Ovary (tissue), 10 donors: ENCODE measurements at places on chromosomes 16 and 17.

- peak overlapping the region; percentile 55 for H3K4me3 ChIP-seq
- H3K27me3 ChIP-seq = no peaks in the 10 kb centered on the region
- peak overlapping the region; percentile 78 for H3K27ac ChIP-seq
- DNase-seq = no peak
- H3K4me1 ChIP-seq = peaks cover 12% of the 10 kb centered on the region
Observed at GRCh38 chr17:81665205-81666091, 957 bp downstream of the OXLD1 start.

DNA sequence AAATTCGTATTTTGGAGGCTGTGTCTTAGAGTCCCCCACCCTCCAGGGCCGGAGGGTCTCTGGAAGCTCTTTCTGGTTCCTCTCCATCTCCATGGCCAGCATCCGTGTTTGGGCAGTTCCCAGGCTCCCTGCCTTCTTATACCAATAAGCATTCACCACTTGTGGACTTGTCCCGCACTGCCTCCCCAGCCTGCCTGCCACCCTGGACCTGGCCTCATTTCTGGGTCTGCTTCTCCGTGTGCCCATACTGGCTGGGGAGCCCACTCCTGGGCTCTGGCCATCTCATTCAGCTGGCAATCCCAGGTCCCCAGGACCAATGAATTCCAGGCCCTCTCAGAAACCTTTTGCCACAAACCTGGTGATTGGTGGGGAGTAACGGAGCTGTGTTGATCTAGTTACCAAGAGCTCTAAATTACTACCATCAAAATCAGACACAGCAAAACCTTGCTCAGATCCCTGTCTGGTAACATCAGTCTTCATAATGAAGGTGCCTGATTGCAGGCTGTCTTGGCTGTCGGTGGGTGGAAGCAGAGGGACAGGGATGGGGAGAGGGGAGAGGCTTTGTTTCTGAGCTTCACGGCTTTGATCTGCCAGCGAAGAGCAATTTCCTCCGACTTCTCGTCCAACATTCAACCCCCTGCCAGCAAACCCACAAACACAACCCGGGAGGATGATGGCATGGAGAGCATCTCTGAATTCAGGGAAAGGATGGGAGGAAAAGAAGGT is 27.7 kb upstream of the CRHR1 start:
- no peak overlapping the region for H3K4me3 ChIP-seq
- no peak for DNase-seq
- no peaks in the 10 kb centered on the region for H3K27me3 ChIP-seq

DNA sequence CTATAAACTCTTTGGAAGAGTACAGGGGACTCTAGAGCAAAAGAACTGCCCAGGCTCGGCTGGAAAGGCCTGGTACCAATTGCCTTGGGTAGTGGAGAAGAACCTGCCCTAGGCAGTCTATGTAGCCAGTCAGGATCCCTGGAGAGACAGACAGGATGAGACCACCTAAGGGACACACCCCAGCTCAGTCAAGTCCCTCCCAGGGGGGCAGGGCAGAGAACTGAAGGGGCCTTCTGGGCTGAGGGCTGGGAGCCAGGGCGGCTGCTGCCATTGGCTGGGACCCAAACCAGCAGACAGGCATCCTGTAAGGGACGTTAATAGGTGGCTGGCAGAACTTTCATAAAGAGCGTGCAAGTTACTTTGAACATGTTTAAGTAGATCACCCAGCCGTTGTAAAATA is 12.8 kb upstream of the SLC38A8 start:
- H3K27me3 ChIP-seq = no peaks in the 10 kb centered on the region
- no peak overlapping the region for H3K4me3 ChIP-seq
- H3K36me3 ChIP-seq = no peaks in the 10 kb centered on the region
- H3K4me1 ChIP-seq = no peaks in the 10 kb centered on the region
- H3K27ac ChIP-seq = no peak overlapping the region

DNA sequence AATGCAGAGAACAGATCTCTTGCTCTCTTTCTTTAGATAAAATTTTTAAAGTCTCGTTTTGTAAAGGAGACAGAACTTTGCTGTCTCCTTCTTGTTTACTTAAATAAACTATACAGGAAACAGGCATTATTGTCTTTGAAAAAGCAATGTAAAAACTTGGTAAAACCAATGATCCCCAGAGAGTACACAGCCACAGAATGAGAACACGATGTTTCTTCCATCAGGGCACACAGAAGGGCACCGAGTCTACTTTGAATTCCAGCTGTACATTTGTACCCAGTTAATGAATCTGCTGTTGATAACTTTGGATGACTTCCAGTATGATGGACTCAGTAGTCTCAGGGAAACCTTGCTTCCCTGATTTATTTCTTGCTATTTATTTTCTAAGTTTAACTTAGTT is 8.1 kb upstream of the TMEM100 start:
- peaks cover 6% of the 10 kb centered on the region for H3K4me1 ChIP-seq
- H3K27ac ChIP-seq = no peak overlapping the region
- H3K36me3 ChIP-seq = no peaks in the 10 kb centered on the region
- no peak overlapping the region for H3K4me3 ChIP-seq
- H3K27me3 ChIP-seq = no peaks in the 10 kb centered on the region

- DNase-seq = no peak
- peaks cover 5% of the 10 kb centered on the region for H3K4me1 ChIP-seq
- H3K4me3 ChIP-seq = no peak overlapping the region
- H3K36me3 ChIP-seq = no peaks in the 10 kb centered on the region
Observed at GRCh38 chr17:82888583-82889495, 49.0 kb upstream of the ZNF750 start.

DNA sequence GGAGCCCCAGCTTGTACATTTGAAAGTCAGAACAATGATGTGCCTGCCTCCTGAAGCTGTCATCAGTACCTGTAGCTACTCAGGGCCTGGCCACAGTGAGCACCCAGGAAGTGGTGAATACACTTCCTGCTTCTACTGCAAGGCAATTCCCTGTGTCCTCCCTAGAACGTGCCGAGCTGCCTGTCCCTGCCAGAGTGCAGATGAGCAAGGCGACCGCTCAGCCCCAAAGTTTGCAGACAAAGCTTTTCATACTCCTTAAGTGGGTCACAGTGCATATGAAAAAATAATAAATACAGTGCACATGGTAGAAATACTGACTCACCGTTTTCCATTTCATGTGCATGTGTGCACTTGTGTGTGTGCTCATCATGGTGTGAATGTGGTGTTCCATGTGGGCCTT is 77.3 kb downstream of the MPRIP start:
- no peaks in the 10 kb centered on the region for H3K27me3 ChIP-seq
- peak; percentile 35 for DNase-seq
- H3K4me1 ChIP-seq = peaks cover 49% of the 10 kb centered on the region
- no peak overlapping the region for H3K27ac ChIP-seq
- H3K4me3 ChIP-seq = no peak overlapping the region
- no peaks in the 10 kb centered on the region for H3K36me3 ChIP-seq

- H3K27me3 ChIP-seq = no peaks in the 10 kb centered on the region
- H3K36me3 ChIP-seq = no peaks in the 10 kb centered on the region
- peak overlapping the region; percentile 92 for H3K27ac ChIP-seq
- H3K4me3 ChIP-seq = peak overlapping the region; percentile 63
Observed at GRCh38 chr16:53503991-53504663, 1.1 kb upstream of the AKTIP start.

DNA sequence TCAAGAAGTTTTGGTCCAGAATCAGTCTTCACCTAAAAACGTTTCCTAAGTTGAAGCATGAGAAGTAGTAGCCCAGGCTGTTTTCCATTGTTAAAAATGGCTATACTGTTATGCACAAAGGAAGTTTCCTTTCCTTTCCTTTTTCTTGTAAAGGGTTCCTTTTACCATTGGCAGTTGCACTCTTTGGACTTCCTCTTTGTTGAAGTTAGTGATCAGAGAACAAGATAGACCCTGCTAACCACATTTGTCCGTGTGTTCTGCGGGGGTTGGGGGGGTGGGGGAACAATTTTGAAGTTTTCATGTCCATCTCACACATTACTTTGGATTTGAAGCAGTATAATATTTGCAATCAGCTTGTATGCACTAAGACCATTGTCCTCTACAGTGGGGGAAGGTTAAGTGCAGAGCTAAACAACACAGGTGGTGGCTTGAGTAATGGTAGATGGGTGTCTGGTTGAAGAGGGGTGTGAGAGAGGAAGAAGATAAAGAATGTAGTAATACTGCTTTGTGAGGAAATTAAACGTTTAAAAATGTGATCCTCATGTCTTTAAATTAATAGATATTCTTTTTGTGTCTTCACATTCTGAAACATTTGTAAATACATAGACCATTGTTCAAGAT is 1.4 kb downstream of the LPCAT2 start:
- peak overlapping the region; percentile 68 for H3K4me3 ChIP-seq
- no peaks in the 10 kb centered on the region for H3K36me3 ChIP-seq

GRCh38 chr16:77231047-77231446 is 31.8 kb downstream of the SYCE1L start:
- H3K27ac ChIP-seq = no peak overlapping the region
- no peak overlapping the region for H3K4me3 ChIP-seq
- no peaks in the 10 kb centered on the region for H3K36me3 ChIP-seq
- no peaks in the 10 kb centered on the region for H3K4me1 ChIP-seq
- H3K27me3 ChIP-seq = no peaks in the 10 kb centered on the region

DNA sequence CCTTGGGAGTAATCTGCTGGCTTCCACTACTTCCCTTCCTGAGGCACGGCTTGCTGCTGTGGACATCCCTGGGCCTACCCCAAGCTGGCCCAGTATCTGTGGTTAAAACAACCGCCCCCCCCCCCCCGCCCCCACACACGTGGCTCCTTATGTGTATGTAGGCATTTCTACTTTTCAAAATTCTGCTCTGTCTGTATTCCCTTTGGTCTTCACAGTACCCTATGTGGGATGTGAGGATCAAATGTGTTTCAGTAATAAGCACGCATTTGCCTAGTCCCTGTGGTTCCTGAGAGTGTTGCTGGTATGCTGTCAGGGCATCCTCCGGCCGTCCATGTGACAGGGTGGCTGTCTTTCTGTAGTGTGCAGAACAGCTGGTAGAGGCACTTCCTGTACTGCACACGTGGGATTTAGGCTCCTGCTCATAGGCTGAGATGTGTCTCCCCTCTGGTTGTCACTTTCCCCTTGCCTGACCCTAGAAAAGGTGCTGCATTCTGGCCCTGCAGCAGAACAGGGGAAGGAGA is 2.2 kb downstream of the NT5M start:
- no peaks in the 10 kb centered on the region for H3K4me1 ChIP-seq
- no peak overlapping the region for H3K27ac ChIP-seq
- no peaks in the 10 kb centered on the region for H3K27me3 ChIP-seq

GRCh38 chr17:66348584-66349165 is 46.3 kb downstream of the PRKCA start:
- H3K4me1 ChIP-seq = peaks cover 8% of the 10 kb centered on the region
- DNase-seq = peak; percentile 43
- H3K27ac ChIP-seq = no peak overlapping the region
- no peaks in the 10 kb centered on the region for H3K27me3 ChIP-seq
- H3K36me3 ChIP-seq = no peaks in the 10 kb centered on the region

DNA sequence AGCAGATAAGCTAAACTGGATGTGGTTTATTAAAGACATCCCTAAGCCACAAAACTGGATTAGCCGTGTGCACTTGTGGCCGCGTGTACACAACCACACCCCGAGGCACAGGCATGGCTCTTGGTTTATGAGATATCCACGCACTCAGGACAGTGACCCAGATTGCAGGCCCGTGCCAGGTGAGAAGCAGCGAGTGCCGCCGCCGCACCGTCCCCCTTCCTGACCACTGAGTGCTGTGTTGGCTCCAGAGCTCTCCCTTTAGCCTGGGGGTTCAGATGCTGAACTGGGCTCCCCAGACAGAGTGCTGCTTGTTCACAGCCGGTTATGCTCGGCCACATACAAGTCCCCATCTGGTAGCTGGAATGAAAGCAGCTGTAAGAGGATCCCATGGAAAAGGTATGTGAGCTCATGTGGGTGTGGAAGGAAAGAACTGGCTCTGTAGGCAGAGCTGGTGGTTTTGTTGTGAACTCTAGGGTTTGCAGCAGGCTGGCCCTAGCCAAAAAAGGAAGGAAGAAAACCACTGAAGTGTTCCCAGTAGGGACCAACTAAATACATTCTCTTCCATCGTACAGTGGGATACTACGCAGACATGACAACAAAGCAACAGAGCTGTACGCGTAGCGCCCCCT is 29.5 kb downstream of the KNOP1 start:
- H3K27me3 ChIP-seq = no peaks in the 10 kb centered on the region
- H3K36me3 ChIP-seq = no peaks in the 10 kb centered on the region
- H3K4me1 ChIP-seq = peaks cover 14% of the 10 kb centered on the region
- no peak overlapping the region for H3K27ac ChIP-seq

GRCh38 chr17:47305302-47305923 is 18.3 kb upstream of the EFCAB13 start:
- H3K4me3 ChIP-seq = no peak overlapping the region
- no peak overlapping the region for H3K27ac ChIP-seq
- H3K4me1 ChIP-seq = peaks cover 7% of the 10 kb centered on the region

GRCh38 chr16:77866752-77867151 is 78.4 kb downstream of the VAT1L start:
- no peak overlapping the region for H3K4me3 ChIP-seq
- no peaks in the 10 kb centered on the region for H3K27me3 ChIP-seq
- DNase-seq = no peak
- H3K4me1 ChIP-seq = no peaks in the 10 kb centered on the region

DNA sequence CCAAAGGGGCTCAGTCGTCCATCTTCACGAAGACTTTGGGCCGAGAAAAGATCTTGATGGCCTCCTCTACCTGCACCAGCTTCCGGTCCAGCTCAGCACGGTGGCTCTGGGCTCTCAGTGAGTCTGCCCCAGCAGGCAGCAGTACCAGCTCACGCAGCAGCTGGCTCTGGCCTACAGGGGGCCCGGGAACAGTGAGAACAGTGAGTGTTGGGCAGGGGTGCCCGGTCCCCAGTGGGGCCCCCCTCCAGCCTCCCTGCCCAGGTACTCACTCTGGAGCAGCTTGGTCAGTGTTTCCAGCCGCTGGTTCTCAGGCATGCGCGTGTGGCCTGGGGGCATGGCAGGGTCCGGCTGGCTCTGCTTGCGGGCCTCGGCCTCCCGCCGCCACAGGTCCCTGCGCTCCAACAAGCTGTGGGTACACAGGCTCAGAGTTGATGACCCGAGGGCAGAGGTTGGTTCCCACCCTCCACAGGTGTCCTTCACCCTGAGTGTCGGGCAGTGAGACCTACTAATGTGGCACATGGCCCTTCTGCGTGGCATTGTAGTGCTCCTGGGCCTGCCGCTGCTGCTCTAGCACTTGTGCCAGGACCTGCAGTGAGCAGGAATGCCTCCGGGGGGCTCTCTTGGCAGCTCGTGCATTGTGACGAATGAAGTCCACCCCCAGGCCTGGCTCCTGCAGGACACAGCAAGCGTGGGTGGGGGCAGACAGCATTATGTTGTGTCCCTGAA is 2.6 kb downstream of the PARD6A start:
- no peaks in the 10 kb centered on the region for H3K36me3 ChIP-seq
- no peak overlapping the region for H3K4me3 ChIP-seq
- peaks cover 13% of the 10 kb centered on the region for H3K4me1 ChIP-seq
- no peak overlapping the region for H3K27ac ChIP-seq
- no peak for DNase-seq

- H3K36me3 ChIP-seq = no peaks in the 10 kb centered on the region
- H3K4me1 ChIP-seq = no peaks in the 10 kb centered on the region
- no peak for DNase-seq
- H3K27me3 ChIP-seq = no peaks in the 10 kb centered on the region
Observed at GRCh38 chr17:68641276-68642117, 40.3 kb upstream of the FAM20A start.

DNA sequence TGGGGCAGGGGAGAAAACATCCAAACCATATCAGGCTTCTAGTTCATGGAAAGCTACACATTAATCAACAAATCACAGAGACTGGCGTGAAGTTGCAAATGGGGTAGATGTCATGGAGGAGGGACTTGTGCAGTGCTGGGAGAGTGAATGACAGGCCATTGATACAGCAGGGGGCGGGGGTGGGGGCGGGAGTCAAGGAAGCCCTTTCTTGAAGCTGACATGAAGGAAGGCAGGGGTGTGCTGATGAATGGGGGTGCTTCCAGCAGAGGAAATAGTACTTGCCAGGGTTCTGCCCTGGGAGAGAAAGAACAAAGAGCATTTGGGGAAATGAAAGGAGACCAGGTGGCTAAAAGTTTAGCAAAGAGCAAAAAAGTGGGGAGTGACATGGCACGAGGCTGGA is 269.9 kb downstream of the SHISA9 start:
- H3K4me1 ChIP-seq = no peaks in the 10 kb centered on the region
- H3K4me3 ChIP-seq = no peak overlapping the region
- DNase-seq = no peak
- H3K27ac ChIP-seq = no peak overlapping the region
- no peaks in the 10 kb centered on the region for H3K27me3 ChIP-seq
